ENCODE measurements at places on chromosomes 6 and 20. TPM values are rescaled to one million over a fixed set of nuclear protein-coding genes. Genes with fewer than 3 reads are reported as not detected.

- no peak for DNase-seq
Measured at GRCh38 chr6:1908784-1909183, 299.1 kb downstream of the FOXC1 start.

- no peak for DNase-seq
Measured at GRCh38 chr6:3039384-3039783, 28.9 kb upstream of the RIPK1 start.

DNA sequence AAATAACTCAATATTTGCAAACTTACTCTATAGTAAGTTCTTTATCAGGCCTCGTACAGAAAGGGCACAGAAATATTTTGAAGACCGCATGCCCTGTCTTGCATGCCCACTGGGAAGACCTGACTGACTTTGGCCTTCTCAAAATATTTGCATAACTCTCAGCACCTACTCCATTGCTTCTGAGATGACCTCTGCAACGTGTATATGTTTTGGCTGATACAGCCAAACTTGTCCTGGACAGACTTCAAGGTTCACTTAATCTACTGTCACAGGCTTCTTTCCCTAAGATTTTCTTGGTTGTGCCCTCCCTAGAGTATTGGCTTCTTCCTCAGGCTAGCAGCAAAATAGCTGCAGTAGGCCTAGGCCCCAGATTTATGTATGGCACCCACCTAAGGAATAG, 21.5 kb upstream of the SERINC3 start:
- DNase-seq = no peak

DNA sequence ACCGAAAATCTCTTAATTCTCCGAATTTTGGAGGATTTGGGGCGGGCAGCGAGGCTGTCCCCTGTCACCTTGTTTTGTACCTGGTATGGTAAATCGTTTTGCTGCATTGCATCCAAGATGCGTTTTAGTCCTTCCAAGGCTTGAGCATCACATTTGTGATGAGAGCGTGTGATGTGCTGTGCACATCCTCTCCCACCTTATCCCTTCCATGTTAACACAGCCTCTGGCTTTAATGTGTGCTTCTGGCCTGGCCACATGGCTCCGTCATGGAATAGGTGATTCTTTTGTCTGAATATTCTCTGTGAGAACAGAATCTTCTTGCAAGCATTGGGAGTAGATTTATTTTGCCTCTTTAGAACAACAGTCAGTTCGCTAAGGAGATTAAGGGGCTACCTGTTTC, 763 bp downstream of the TMEM14A start:
- DNase-seq = no peak

DNA sequence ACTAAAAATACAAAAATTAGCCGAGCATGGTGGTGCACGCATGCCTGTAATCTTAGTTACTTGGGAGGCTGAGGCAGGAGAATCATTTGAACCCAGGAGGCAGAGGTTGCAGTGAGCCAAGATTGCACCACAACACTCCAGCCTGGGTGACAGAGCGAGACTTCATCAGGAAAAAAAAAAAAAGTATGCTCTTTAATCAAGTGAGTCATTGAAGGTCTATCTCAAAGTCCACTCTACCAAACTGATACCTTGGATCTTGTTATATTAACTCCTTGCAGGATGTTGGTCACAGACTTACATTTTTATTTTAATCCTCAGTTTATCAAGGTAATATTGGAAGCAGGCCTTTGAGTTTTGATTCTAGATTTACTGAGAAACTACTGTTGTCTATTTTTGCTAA, 348.7 kb downstream of the COL12A1 start:
- DNase-seq = no peak

- no peak for DNase-seq
Measured at GRCh38 chr6:152300517-152300916, 336.6 kb downstream of the SYNE1 start.

- no peak for DNase-seq
Measured at GRCh38 chr6:115729036-115729435, 331.7 kb downstream of the FRK start.

DNA sequence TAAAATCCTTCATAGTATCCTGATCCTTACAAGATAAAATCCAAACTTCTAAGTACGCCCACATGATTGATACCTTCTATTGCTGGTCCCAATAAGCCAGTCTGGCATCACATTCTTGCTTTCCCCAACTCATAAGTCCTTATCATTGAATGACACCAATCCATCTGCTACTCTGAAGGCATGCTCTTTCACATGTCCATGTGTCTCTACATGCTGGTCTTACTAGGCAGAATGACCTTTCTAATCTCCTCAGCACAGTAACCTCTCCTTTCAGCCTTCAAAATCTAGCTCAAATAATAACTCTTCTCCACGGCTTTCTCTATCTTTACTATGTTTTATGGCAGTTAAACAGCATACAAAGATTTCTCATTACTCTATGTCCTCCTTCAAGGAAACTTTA, 71.1 kb downstream of the ASCC3 start:
- no peak for DNase-seq

DNA sequence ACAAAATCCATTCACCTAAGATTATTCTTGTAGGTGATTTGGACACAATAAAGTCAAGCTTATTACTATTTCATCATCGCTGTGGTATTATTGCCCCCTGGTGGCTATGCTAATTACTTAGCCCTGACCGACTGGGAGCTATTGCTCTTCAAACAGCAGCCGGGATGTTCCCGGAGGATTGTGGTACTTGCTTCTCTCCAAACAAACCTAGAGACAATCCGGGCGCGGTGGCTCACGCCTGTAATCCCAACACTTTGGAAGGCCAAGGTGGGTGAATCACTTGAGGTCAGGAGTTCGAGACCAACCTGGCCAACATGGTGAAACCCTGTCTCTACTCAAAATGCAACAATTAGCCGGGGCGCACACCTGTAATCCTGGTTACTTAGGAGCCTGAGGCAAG, 15.4 kb upstream of the STMND1 start:
- DNase-seq = peak; percentile 85

DNA sequence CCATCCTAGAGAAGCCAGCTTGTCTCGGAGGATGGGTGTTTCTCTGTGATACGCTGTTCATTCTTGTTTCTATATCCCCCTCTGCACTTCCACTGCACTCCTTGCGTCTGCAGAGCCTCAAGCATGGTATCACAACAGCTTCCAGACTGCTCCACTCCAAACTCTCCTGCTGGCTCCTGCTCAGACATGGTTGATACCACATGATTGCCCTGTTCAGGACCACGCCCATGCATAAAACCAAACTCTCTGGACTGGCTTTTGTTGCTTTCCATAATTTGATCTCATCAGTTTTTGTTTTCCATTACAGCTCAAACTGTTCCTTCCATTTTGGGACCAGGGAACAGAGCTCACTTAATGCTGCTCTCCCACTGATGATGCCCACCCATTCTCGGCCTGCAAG, 30.0 kb upstream of the SMIM29 start:
- no peak for DNase-seq

DNA sequence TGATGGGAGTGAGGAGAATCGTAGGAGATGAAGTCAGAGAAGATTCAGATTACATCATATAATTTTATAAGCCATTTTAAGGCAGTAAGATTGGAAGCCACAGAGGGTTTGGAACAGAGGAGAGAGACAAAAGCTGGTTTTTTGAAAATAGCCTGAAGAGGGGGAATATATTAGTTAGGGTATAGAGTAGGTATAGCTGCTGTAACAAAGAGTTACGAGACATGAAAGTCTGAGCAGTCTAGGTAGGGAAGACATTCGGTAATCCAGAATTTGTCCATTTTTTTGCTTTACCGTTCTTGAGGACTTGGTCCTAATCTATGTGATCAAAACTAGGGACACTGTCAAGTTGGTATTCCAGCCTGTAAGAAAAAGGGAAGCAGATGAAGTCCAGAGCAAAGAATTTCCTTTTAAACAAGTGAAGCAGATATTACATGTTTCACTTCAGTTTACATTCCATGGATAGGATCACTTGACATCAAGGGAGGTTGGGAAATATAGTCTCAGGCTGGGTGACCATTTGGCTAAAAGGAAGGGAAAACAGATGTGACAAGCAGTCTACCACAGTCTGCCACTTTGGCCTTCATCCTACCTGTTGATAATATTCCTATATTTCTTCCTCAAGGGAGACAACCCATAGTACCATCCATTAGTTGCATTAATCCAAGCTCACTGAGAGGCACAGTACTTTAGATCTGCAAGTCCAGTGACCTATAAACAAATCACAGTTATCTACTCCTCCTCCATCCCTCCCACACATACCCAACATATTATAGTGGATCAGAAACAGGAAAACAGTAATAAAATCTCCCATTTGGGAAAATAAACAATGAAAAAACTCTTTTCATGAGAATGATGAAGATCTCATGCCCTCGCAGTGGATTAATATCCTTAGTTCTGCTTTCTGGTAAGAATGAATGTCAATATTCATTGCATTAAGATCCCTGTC, 10.2 kb downstream of the FAM135A start:
- no peak for DNase-seq

GRCh38 chr6:12865671-12866181, 149.2 kb downstream of the PHACTR1 start:
- no peak for DNase-seq

DNA sequence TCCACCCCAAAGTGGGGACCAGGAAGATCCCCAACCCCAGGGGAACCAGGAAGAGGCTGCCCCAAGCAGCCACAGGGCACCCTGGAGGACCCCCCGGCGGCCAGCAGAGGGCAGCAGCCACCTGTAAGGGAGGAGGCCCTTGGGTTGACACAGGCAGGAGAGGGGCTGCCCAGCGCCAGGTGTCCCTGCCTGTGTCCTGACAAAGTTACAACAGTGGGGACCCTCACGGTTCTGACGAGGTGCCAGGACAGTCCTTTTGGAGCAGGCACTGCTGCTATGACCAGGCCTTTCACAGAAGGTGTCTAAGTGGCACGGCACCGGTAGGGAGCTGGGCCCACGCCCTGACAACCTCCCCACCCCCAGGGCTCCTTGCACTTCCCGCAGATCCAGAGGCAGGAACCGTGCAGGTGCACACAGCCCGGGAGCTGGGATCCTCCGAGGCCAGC, 176.7 kb downstream of the BMP7 start:
- DNase-seq = peak; percentile 28

DNA sequence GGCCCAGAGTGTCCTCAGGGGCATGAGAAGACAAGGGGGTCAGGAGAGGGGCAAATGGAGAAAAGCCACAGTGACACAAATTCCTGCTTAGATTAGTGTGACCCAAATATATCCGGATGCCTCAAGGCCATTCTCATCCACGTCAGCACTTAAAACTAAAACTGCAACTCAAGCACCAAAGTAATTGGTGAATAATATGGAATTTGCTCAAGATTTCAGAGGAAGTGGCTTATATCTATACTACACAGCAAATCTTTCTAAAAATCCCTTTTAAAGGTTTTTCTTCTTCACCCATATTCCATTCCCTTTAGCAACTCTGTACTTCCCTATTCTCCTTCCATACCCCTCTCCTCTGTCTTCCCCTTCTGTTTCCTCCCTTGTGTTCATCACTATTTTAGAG, 15.2 kb downstream of the DEF6 start:
- no peak for DNase-seq

- DNase-seq = no peak
Measured at GRCh38 chr6:137389150-137389704, 105.0 kb downstream of the OLIG3 start.

GRCh38 chr6:88785478-88785877, 177.9 kb downstream of the RNGTT start:
- DNase-seq = no peak

DNA sequence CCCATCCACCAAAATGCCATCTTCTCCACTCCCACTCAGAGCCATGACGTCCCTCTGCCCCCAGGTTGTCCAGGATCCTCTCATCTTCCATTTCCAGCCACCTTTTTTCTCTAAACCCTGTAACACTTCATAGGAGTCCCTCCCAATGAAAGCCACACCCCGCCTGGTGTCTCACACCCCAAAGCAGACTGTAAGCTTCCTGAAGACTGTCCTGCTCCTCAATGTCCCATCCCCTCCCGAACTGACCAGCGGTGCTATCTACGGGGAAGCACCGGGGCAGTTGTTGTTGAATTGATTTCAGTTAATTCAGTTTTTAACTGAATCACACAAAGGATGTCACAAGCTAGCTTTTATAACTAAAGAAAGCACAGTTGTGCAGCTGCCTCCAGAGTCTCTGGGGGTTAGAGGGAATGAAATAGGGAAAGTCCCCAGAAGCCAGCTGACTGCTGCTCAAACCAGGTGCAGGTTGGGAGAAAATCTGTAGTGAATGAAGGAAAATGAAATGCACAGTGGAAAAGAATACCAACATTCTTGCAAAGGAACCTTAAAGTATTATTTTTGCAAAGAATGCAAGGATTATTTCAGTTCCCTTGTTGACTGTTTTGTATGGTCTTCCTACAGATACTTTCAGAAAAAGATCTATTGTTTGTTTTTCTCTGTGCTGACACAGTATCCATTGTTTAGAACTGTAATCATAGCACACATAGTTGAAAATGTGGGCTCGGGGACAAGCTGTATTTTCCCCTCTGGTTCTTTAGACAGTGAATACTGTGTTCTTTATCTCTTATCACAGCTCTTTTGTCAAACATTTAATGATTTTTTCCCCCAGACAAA, 222.6 kb upstream of the QKI start:
- no peak for DNase-seq

DNA sequence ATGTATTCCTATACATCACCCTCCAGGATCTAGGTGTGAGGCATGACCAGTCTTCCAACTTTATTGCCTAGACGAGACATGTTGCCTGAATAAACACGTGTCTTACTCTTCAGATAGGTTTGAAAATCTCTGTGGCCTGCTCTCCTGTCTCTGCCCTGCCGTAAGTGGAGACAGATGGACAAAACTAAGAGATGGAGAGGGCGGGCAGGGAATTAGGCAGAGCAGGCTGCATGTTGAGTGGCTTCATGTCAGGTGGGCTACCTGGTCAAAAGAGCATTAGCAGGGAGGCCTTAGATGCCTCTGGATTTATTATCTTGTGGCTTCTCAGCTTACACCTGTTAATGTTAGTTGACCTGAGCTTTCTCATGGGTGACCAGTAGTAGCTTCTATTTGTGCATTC, 59.0 kb upstream of the TULP4 start:
- DNase-seq = no peak

DNA sequence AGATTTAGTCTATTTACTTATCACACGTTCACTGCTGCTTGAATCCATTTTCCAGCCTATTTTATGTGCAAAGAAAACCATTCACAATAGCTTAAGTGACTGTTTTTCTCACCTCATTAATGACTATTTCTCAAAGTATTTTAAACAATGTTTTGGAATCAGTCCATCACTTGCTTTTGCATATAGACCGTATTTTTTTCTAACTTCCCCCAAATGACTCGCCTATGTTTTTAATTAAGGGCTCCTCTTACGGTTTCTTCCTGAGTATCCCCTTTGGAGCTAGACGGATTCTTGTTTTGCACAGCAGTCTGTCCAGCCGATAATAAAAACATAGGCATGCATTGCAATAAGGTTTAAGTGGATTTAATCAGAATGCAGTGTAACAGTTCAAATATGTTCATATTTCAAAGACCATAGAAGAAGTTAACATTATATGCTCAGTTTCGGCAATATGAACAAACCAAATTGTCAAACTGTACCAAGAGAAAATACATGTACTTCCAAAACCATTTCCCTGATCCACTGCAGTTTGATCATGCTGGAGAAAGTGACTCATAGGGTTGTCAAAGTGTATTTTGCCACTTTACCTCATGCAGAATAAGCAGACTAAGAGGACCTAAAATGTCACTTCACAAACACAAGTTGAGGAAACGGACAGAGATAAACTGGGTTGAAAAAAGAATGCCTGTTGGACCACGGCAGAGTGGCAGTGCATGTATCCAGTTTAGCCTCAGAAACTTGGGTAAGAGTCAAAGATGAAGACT, 66.4 kb downstream of the HMGN3 start:
- no peak for DNase-seq

GSTA2 gene
- total RNA-seq = not detected

DZANK1 gene
- 1.1 TPM for total RNA-seq

POU5F1 gene
- not detected for total RNA-seq

NKAPL gene
- not detected for total RNA-seq

TP53TG5 gene
- total RNA-seq = not detected

WFDC5 gene
- total RNA-seq = not detected

PROKR2 gene
- total RNA-seq = not detected

INSM1 gene
- total RNA-seq = not detected

All from HFFc6 (cell line).